Iris pigment epithelial cell (primary cell): ENCODE measurements at places on chromosomes 1 and 21.

- peak; percentile 49 for DNase-seq
Measured at GRCh38 chr1:36166938-36167905, 11.3 kb downstream of the MAP7D1 start.

DNA sequence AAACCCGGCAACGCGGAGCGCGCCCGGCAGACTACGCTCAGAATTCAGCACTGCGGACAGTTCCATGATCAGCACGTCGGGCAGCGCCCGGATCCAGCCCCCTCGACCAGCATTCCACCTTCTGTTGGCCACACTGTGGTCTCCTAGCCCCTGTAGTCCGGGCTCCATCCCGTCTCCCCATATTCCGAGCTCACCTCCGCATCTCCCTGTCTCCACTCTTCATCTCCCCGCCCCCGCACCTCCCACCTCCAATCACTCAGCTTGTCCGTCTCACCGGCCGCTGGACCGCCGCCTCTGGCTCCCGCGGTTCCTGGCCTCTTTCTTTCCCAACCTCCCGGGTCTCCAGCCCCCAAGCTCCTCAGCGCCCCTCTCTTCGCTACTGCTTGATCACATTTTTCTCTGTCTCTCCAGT is 500 bp downstream of the EPHA10 start:
- peak; percentile 39 for DNase-seq

GRCh38 chr1:240173836-240174235 is 82.2 kb downstream of the FMN2 start:
- DNase-seq, result no peak

GRCh38 chr1:216186816-216187215 is 236.4 kb downstream of the USH2A start:
- DNase-seq, result peak; percentile 43

DNA sequence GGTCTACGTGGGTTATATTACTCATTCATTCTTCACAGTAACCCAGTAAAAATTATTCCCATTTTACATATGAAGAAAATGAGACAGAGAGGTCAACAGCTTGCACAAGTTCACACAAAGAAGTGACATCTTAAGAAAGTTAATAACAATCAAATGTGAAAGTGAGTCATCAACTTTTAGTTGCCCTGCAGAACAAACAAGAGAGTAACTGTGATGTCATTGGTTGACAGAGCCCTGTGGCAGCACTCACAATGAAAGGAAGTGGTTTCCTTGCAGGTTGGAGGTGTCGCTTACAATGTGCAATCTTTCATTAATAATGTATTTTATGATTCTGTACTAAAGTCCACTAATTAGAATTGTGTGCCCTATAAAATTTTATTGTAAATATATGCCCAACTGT is 369.6 kb downstream of the RYR2 start:
- no peak for DNase-seq

- peak; percentile 64 for DNase-seq
Measured at GRCh38 chr1:39901714-39902459, at the start of gene MYCL. Gene MYCL, minus strand, starts transcription at chr1:39901917. Its CDS starts 483 bp downstream, at chr1:39901434.

- DNase-seq, result no peak
Measured at GRCh38 chr1:42163114-42163513, 1.4 kb downstream of the GUCA2A start.

DNA sequence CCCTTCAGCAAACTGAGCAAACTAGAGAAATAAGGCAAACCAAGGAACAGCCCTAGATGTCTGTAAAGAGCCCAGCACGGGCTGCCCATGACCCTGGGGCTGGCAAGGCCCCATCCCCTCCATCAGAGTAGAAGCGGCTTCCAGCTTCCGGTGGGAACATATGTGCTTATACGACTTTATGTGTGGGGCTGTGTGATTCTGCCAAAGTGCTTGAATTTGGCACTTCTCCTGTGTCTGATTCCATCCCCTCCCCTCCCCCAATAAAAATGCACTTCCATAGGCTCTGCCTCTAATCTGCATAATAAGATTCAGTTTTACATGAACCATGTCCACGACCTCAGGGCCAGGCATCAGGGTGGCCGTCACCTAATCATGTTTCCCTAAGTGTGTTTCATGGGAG is 236.6 kb downstream of the DSCAM start:
- DNase-seq, result no peak

GRCh38 chr21:37829447-37829846 is 86.8 kb downstream of the KCNJ6 start:
- peak; percentile 55 for DNase-seq

- DNase-seq, result no peak
Measured at GRCh38 chr1:2283371-2283990, 55.4 kb downstream of the SKI start.

DNA sequence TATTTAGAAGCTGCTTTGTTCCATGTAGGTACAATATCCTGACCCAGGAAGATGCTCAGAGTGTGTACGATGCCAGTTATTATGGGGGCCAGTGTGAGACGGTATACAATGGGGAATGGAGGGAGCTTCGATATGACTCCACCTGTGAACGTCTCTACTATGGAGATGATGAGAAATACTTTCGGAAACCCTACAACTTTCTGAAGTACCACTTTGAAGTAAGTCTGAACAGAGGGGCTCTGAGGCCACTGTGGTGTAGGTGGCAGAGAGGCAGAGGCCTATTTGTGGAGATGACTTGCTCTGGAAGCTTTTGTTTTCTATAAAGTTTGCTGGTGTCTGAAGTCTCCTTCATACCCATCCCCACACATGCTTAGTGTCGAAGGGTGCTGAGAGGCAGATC is 26.8 kb downstream of the C8A start:
- DNase-seq, result no peak

- no peak for DNase-seq
Measured at GRCh38 chr1:218867066-218867465, 306.6 kb upstream of the LYPLAL1 start.

GRCh38 chr1:172251486-172251885 is 169.0 kb upstream of the C1orf105 start:
- no peak for DNase-seq

- DNase-seq, result no peak
Measured at GRCh38 chr1:50424884-50425375, 1.7 kb upstream of the DMRTA2 start.

- DNase-seq, result peak; percentile 95
Measured at GRCh38 chr1:244349103-244349531, 102.6 kb downstream of the ADSS2 start.

- peak; percentile 34 for DNase-seq
Measured at GRCh38 chr1:67590329-67590728, 94.7 kb upstream of the GADD45A start.

DNA sequence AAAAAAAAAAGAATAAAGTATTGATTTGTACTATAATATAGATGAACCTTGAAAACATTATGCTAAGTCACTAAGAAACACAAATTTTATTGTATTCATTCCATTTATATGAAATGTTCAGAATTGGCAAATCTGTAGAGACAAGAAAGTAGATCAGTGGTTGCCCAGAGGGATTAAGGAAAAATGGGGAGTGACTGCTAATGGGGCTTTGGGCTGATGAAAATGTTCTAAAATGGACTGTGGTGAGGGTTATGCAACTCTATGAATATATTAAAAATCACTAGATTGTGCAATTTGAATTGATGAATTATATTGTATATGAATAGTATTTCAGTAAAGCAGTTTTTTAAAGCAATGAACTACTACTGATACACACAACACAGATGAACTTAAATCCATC is 10.0 kb downstream of the GDAP2 start:
- peak; percentile 51 for DNase-seq

DNA sequence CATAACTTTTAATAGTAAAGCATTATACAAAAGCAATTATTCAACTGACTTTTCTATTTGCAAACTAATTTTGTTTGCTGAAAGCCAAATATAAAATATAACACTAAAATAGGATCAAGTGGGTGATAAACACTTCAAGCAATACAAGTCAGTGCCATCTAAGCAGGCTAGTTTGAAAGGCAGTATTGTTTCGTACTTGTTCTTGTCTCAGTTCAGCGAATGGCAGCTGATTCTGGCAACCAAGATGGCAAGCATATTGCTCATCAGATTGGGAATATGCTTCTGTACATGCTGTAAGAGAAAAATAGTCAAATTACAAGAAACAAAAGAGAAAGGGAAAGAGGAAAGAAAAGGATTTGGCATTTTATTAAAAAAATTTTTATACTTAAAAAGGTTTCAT is 7.5 kb downstream of the TMEM59 start:
- no peak for DNase-seq

- no peak for DNase-seq
Measured at GRCh38 chr1:6822530-6823359, 37.5 kb downstream of the CAMTA1 start.

GRCh38 chr1:187010571-187011309 is 182.0 kb downstream of the PLA2G4A start:
- peak; percentile 49 for DNase-seq

- no peak for DNase-seq
Measured at GRCh38 chr1:15110128-15110866, 43.2 kb upstream of the TMEM51 start.

GRCh38 chr1:91730801-91731732 is 154.9 kb downstream of the TGFBR3 start:
- DNase-seq, result peak; percentile 83

DNA sequence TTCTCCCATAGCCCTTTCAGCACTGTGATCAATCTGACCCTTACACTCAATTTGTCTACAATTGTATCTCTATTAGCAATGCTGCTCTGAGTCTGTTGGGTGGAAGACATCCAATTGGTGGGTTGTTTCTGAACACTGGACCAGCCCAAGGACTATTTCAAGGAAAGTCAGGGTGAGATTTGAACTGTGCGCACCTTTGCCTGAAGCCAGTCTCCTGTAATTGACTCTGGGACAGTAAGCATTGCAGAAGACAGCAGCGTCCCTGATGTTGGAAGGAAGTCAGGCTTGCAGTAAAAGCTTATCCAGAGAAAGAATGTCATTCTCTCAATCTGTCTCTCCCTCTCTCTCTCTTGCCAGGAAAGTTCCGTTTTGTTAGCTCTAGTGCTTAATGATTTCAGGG is 233.9 kb downstream of the KIF26B start:
- DNase-seq, result no peak

- DNase-seq, result no peak
Measured at GRCh38 chr1:51044199-51044598, 57.8 kb upstream of the C1orf185 start.

DNA sequence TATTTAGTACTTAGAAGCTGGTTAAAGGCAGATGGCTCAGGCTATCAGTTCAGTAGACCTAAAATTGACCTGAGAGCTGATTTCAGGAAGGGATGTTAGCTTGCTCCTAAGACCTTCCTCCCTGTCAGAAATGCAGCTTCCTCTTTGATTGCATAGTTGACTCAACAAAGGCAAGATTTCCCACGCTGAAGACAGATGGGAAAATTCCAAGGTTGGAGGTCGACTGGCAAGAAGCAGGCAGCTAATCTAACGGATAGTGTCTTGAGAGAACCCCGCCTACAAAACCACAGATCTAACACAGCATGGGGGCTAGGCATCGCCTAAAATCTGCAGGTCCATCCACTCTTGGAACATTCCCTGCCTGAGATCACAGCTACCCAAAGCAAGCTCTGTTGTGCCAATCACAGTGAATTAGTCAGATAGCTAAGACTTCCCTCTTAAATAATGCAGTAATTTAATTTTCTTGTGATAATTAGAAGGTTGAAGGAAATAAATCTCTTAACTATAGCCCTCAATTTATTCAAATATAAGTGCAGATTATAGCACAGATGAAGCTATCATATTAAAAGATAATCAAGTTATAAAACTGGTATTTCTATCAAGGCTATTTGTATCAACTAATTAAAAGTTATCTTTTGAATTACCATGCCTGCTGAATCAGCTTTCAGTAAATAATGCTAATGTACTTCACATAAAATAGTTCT is 357.8 kb upstream of the SGIP1 start:
- DNase-seq, result peak; percentile 9

DNA sequence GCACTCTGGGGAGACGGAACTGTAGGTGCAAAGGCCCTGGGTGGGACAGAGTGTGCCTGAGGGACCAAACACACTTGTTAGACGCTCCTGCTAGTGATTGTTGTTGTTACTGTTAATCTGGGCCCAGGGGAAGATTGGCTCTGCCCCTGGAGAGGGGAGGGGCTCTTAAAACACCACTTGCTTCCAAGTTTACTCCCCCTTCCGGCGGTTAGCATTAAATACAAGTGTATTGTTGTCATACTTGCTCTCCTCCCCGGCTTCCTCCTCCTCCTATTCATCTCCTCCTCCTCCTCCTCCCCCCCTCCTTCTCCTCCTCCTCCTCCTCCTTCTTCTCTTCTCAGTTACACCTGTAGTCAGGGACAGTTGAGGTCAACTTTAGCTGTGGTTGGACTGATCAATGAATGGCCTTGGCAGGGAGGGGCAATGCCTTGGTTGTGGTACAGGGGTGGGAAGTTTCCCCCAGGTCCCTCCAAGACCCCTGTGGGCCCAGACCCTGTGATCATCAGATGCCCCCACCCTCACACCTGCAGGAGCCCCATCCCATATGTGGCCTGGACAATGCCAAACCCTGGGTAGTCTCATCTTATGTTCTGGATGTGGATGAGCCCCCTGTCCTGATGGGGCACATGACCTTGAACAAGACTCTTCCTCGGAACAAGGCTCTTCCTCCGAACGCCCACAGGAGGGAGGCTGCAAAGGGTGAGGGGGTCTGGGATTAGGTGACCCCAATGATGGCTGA is 217.3 kb downstream of the PTPRU start:
- peak; percentile 60 for DNase-seq

- peak; percentile 69 for DNase-seq
Measured at GRCh38 chr1:113073479-113073950, 517 bp downstream of the LRIG2 start.

- DNase-seq, result no peak
Measured at GRCh38 chr1:245261786-245262185, 107.0 kb downstream of the KIF26B start.

- no peak for DNase-seq
Measured at GRCh38 chr1:58596631-58597052, 19.6 kb upstream of the TACSTD2 start.

- DNase-seq, result no peak
Measured at GRCh38 chr1:238336531-238336930, 445.8 kb upstream of the ZP4 start.

- DNase-seq, result no peak
Measured at GRCh38 chr1:184590163-184590750, 164.4 kb downstream of the EDEM3 start.
